HEK293T (cell line): ENCODE measurements at places on chromosomes 7 and 10.

DNA sequence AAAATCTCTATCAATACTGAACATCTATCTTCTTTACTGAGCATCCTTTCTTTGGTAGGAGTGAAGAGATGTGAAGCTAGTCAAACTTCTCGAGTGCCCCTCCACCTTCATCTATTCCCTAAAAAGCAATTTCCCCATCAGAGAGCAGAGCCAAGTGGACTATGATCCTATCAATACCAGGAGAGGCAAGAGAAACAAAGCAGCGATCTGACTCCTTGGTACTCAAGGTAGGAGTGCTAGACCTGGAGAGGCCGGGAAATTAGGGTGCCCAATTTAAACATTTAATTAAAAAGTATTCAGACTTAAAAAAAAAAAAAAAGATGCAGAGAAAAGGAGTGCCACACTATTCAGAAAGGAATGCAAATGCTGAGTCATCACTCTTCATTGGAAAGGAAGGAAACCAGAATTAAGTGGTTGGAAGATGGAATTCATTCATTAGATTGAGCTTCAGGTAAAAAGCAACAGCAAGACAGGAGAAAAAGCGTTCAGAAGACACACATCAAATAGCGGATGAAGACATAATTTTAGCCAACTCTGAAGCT lies 1.6 kb downstream of the TIAL1 start:
- no peak for DNase-seq

GRCh38 chr7:29622335-29623265 lies 59.0 kb downstream of the PRR15 start:
- DNase-seq, result no peak

DNA sequence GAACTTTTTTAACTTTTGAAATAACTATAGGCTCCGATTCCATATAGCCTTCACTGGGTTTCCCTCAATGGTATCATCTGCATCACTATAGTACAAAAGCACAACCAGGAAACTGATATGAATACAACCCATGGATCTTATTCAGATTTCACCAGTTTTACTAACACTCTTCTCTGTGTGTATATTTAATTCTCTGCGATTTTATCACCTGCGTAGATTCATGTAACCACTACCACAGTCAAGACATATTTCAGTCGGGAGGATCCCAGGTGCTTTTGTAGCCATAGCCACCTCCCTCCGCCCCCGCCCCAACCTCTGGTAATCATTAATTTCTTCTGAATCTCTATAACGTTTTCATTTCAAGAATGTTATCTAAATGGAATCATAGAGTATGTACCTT lies 82.8 kb upstream of the C7orf33 start:
- DNase-seq, result no peak

- DNase-seq, result no peak
Measured at GRCh38 chr7:82595176-82595575, 151.6 kb upstream of the CACNA2D1 start.

DNA sequence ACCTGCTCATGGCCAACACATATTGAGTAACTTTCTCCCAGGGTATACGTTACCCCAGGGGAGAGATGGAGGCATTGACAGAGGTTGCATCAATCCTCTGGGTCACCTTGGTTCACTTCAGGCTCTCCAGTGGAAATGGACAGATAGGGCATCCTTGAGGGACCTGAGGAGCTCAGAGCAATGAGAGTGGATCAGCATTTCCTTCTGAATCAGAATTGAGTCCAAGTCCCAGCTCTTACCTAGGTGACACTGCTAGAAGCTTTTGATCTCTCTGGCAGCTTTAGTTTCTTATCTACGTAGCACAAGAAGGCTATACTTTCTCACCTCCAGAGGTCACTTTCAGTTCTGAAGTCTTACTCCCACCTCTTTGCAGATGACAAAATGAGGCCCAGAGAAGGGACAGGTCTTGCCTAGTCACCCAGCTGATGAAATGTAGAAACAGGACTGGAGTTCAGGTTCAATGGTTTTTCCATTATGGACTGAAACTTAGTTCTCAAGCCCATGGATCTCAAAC lies 35.2 kb downstream of the PANK1 start:
- no peak for DNase-seq
